Thyroid gland (tissue), 4 donors: ENCODE measurements at places on chromosomes 6 and 20. TPM values are rescaled to one million over a fixed set of nuclear protein-coding genes. Genes with fewer than 3 reads are reported as not detected.

Gene SYNGAP1
- total RNA-seq: 15.3 TPM

Gene COX4I2
- total RNA-seq: 4.8 TPM

Gene CGA
- not detected for total RNA-seq

Gene BEND3
- 2.5 TPM for total RNA-seq

Gene PLCB4
- 50.9 TPM for total RNA-seq

Gene PAX1
- total RNA-seq: 0.88 TPM

Gene BCAS1
- not detected for total RNA-seq

Gene AIF1
- total RNA-seq: 8.1 TPM

Gene DAAM2
- total RNA-seq: 37.0 TPM

Gene PIGT
- total RNA-seq: 113 TPM

Gene BPIFB6
- not detected for total RNA-seq

Gene DNMT3B
- total RNA-seq: 2.7 TPM

Gene MAS1
- not detected for total RNA-seq

Gene SMOC2
- total RNA-seq: 20.0 TPM

Gene CDH4
- 0.22 TPM for total RNA-seq

Gene ADAM33
- 9.1 TPM for total RNA-seq

Gene EGFL8
- total RNA-seq: 5.7 TPM

Gene TRIM15
- total RNA-seq: not detected

Gene C20orf141
- total RNA-seq: not detected

Gene C6orf58
- not detected for total RNA-seq

Gene SALL4
- 3.1 TPM for total RNA-seq

Gene MEI4
- 4.1 TPM for total RNA-seq

Gene CRISP3
- total RNA-seq: not detected

Gene OR2H2
- total RNA-seq: not detected

Gene HLA-DQA1
- total RNA-seq: 7.6 TPM

Gene DNAJC5
- total RNA-seq: 64.4 TPM

Gene KIF25
- not detected for total RNA-seq
